ENCODE measurements at places on chromosomes 5 and 9.

- no peak for DNase-seq
These were observed 526.0 kb downstream of the CDH18 start for GRCh38 chr5:19462019-19462418.

- DNase-seq: no peak
These were observed 36.2 kb downstream of the KIF4B start for GRCh38 chr5:155049569-155050383.

GRCh38 chr5:158483281-158483860 lies 616.3 kb downstream of the EBF1 start:
- DNase-seq: no peak

- no peak for DNase-seq
These were observed 69.7 kb downstream of the PIK3R1 start for GRCh38 chr5:68285075-68285840.

Measured in activated CD8-positive, alpha-beta memory T cell treated with anti-CD3 and anti-CD28 coated beads, Interleukin-2, amount 50 U/mL, for 48 hours (primary cell).